ENCODE measurements at places on chromosomes 6 and 20.
A peak's percentile ranks its signal among the peaks of the same experiment; 100 is the strongest.

- no peak for DNase-seq
These were observed 30.4 kb downstream of the IGF2R start for GRCh38 chr6:159999240-159999671.

- DNase-seq: no peak
These were observed 253.1 kb upstream of the SUPT3H start for GRCh38 chr6:45630801-45631200.

GRCh38 chr6:170172392-170172791 lies 118.5 kb downstream of the DLL1 start:
- DNase-seq: peak; percentile 53

DNA sequence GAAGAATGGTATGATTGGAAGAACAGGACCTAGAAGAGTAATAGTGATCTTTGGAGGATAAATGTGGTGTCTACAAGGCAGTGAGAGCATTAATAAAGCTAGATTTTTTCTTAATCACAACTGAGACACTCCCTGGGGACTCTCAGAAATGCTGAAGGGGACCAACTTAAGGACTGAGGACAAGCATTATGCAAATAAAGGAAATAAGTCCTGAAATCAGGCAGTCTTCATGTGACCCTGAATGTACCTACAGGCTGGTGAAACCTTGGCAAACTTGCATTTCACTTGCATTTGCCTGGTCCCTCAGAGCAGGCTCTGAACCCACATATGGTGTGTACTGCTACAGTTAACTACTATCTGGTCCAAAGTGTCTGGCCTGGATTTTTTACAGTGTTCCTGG lies 19.3 kb upstream of the TTK start:
- DNase-seq: no peak

- no peak for DNase-seq
These were observed 52.5 kb downstream of the MKKS start for GRCh38 chr20:10381477-10381876.

DNA sequence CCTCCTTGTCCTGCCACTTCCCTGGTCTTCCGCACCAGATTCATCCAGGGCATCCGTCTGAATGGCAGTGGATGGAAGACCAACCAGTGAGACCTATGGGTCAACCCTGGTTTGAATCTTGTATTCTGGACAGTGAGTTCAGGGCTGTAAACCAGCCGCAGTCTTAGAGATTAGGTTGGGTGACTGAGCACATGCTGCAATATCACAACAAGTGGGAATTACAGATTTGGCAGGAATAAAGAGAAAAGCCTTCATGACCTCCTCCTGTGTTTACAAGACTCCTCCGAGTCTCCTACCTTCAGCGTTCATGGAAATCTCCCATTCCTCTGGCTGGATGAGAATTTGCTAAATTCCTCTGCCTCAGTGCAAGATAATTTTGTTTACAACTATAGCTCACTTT lies 9.9 kb downstream of the ECI2 start:
- no peak for DNase-seq

- DNase-seq: no peak
These were observed 2.5 kb downstream of the DEK start for GRCh38 chr6:18261877-18262276.

DNA sequence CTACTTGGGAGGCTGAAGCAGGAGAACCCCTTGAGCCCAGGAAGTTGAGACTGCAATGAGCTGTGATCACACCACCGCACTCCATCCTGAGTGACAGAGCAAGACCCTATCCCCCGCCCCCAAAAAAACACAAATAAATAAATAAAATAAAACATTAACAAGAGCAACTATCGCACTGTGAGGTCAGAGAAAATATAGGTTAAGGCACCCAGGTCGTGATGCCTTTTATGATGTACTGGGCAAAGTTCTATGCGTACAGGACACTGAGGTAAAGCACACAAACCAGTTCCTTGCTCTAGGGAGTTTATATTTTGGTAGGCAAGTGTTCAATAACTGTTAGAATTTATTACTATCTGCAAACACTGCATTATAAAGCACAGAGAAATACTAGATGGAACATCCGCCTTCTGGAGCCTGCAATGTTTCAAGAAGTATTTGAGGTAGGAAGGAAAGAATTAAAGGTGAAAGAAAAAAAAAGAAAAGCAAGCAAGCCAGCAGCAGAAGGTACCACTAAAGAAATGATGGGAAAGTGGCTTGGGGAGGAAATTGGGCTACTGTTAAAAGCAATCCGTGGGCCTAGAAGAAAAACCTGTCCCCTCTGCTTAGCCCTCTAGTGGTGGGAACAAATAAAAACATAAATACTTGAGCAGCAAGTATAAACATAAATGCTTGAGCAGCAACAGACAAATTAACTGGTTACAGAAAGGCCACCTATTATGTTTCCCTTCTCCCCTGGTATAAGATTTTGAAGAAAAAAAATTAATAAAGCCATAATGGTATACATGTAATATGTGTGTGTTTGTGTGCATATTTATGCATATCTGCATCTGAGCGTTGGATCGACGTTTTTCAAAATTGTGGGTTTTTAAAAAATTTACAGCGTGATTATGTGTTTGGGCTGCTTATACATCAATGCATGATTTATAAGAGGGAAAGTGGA lies 128.0 kb downstream of the PHACTR1 start:
- no peak for DNase-seq

DNA sequence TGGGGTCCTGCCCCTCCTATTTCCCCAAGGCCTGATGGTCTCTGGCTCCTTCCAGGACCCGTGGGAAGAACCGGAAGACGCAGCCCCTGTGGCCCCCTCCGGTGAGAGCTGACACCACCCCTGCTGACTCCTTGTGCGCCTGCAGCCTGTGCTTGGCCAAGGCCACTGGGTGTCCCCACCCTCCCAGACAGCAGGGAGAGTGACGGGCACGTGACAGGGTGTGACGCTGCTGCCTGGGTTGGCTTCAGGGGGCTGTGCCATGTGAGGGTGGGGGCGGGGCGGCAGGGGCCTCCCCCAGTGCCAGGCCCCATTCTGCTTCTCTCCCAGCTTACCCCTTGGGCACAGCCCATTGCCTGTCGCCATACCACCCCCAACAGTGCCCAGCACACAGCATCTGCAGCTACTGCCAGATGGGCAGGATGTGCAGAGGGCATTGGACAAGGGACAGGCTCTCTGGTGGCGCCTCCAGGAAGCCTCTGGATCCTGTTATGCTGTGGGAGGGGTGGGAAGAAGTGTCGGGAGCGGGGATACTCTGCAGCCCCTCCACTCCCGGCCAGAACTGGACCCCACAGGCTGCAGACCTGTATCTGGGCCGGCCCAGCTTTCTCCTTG lies 2.9 kb downstream of the BIRC7 start:
- no peak for DNase-seq

DNA sequence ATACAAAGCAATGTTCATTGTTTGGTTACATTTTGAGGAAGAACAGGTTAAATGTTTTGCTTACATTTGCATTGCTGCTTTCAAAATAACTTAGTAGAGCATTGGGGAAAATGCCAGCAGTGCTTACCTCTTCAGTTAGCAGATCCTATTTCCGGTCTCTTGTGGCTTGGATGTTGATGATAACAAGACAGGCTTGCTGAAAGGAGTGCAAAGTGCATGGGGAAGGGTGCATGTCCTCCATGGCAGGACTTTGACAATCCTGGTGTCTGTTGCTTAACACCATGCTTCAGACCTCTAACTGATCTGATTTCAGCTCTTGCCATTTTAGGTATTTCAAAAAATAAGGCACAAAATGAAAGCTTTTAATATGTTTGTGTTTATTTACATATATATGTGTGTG lies 21.1 kb downstream of the TPD52L1 start:
- DNase-seq: no peak

DNA sequence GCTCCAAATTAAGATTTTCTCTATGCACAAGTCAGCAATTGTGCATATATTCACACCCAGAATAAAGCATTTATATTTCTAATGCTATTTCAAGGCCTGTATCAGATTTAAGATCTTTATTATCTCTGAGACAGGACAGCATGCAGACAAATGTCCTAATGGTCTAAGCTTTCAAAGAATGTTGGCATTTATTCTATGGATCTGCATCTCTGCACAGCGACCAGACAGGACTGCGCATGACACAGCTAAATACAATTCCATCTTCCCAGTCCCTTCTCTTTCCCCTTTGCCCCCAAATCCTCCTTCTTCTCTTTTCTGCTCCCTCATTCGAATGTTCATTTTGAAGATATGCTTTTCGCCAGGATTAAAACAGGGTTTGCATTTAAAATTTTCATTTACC lies 478.5 kb downstream of the PKHD1 start:
- DNase-seq: no peak

- DNase-seq: no peak
These were observed 1.6 kb upstream of the TOMM6 start for GRCh38 chr6:41785689-41786450.

GRCh38 chr6:33425668-33426577 lies 6.1 kb downstream of the SYNGAP1 start:
- peak; percentile 96 for DNase-seq

- no peak for DNase-seq
These were observed 102.4 kb upstream of the SPTLC3 start for GRCh38 chr20:12906361-12906760.

DNA sequence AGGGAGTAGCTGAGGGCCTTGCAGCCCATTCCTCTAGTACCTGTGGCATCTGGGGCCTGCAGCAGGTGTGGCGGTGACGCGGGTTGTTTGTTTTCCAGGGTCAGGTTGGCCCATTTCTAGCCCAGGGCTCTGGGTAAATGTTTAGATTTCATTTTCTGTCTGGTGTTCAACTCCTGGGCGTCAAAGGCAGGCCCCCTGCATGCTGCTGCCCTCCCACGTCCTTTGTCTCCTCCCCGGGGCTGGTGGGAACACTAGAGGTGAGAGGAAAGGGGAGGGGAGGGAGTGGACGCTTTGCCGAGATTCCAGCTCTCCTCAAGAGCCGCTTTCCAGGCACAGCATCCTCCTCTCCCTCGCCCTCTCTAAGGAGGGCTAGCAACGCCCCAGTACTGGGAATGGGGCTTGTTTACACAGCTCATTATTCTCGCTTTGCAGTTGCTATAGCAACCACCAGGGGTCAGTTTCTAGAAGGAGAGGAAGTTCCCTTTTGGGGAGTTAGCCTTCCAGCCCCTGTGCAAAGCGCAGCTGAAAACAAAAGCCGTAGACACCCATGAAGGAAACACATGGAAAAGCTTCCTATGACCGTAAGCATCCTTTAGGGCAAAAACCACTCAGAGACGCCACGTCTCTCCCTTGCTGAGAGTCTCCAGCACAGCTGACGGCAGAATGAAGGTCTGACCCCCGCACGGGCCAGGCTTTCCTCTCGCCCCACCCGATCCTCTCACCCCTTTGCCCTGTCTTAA lies 170.6 kb downstream of the LY86 start:
- DNase-seq: no peak

DNA sequence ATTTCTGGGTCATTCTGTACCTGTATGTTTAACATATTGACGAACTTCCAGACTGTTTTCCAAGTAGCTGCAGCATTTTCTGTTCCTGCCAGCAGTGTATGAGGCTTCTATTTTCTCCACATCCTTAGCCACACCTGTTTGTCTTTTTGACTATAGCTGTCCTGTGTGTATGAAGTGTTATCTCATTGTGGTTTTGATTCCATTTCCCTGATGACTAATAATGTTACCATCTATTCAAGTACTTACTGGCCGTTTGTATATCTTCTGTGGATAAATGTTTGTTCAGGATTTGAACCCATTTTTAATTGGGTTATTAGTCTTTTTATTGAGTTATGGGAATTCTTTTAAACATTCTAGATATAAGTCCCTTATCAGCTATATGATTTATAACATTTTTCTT lies 95.2 kb downstream of the JAG1 start:
- no peak for DNase-seq

- DNase-seq: peak; percentile 57
These were observed 43.1 kb downstream of the ERMARD start for GRCh38 chr6:169794317-169795055.

All from esophagus muscularis mucosa (tissue), 4 donors.